ENCODE measurements at places on chromosomes 1 and 21.
A peak's percentile ranks its signal among the peaks of the same experiment; 100 is the strongest.

- DNase-seq: no peak
Measured at GRCh38 chr1:22611530-22611947, 24.9 kb upstream of the C1QA start.

DNA sequence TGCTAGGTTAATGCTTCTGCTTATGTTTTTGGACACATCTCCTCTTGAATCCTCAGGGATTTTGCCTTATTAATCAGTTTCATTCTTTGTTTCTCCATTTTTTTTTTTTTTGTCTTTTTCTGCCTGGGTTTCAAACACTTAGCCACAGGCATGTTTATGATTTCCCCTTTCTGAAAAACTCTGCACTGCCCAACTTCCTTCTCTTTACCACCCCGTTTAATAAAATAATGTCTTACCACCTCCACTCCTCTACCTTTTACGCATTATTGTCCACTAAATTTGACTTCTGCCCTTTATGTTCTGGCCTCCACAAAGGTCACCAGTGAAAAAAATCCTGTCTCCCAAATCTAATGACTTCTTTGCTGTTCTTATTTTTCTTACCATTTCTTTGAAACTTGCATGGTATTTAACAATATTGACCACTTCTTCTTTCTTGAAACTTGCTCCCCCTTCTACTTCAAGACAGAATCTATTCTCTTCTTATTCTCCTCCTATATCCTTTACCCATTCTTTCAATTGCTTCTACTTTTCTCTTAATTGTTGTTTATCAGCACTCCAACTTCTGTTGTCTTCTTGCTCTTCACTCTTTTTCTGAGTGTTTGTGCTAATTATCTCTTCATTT, 150.3 kb downstream of the TNFSF18 start:
- no peak for DNase-seq

DNA sequence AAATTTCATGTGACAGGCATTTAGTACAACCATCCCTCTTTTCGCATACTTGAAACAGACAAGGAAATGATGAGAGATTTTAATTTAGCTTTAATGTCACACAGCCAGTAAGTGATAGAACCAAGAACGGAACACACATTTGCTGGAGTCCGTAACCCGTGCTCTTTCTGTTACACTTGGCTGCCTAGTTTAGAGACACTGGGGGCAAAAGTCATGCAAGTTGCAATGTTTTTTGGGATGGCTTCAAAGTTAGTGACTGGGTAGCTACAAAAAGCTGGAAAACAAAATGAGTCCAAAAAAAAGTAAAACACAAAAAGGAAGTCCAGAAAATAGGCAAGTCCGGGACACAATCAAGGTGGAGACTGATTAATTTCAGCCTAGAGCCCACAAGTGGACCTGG, 5.9 kb downstream of the NID1 start:
- no peak for DNase-seq

DNA sequence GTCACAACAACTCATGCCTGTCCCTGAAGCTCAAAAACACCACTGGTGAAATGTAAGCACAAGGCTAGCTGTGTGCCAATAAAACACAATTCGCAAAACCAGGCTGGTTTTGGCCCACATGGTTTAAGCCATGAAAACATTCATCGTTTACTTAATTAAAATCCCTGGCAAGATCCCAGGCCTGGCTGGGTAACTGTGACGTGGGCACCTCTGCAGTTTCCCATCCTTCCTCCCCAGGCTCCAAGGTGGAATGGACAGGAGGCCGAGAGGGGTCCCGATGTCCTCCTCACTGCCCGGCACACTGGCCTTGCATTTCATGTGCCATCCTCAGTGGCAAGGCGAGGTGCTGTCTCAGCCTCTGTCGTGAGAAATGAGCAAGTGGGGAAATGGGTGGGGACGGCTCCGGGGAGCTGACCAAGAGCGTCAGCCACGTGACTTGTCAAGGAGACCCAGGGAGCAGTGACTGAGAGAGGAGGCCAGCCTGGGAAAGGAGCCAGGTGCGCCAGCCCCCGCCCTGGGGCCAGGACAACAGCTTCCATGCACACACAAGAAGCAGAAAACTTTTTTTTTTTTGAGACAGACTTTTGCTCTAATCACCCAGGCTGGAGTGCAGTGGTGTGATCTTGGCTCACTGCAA, 153.1 kb upstream of the RAB4A start:
- DNase-seq: peak; percentile 76

DNA sequence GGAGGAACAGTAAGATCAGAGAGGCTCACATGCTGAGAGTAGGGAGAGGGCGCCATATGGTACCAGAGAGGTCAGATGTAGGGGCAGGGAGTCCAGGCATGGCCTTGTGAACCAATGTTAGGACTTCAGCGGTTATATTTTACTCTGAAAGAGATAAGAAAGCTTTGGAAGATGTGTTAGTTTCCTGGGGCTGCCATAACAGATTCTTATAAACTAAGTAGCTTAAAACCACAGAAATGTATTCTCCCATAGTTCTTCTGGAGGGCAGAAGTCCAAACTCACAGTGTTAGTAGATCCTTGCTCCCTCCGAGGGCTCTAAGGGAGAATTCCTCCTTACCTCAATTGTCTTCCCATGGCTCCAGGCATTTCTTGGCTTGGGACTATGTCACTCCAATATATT, 502.5 kb upstream of the ADGRL2 start:
- no peak for DNase-seq

DNA sequence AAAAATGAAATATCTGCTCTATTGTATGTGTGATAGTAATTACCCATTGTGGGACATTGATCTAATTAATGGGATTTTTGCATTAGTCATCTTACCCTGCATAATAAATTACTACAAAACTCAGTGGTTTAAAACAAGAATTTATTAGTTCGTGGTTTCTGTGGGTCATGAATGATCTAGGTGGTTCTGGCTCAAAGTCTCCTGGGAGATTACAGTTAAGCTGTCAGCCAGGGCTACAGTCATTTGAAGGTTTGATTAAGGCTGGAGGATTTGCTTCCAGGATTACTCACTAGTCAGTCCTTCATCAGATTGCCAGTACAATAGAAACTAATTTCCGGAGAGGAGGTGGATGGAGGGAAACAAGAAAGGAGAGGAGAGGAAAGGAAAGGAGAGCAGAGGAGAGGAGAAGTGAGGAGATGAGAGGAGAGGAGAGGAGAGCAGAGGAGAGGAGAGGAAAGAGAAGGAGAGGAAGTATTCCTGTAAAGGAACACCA, 60.4 kb upstream of the TNFSF4 start:
- no peak for DNase-seq

DNA sequence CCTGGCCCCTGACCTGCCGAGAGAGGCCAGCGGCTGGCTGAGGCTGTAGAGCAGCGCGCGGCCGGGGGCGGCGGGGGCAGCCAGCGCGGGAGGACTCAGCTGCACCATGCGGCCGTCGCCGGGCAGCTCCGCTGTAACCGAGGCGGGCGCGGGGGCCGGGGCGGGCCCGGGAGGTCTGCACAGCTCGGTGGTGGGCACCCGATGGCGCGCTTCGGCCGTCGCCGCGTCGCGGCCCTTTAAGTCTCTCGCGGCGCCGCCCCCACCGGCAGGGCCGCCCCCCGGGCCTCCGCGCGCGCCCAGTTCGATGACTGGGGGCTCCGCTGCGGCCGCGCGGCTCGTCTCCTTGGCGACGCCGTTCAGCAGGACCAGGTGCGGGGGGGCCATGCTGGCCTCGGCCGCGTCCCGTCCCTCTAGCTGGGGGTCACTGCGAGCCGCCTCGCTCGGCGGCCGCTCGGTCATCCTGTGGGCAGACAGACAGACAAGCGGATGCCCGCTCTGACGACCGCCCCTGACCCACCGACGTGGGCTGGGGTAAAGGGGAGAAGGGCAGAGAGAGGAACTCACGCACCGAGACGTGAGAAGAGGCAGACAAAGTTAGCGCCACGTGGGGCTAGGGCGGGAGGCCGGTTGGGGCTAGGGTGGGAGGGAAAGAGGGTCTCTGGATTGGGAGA, 6.5 kb downstream of the TAL1 start:
- no peak for DNase-seq

GRCh38 chr1:1237874-1238701, 6.1 kb downstream of the B3GALT6 start:
- no peak for DNase-seq

DNA sequence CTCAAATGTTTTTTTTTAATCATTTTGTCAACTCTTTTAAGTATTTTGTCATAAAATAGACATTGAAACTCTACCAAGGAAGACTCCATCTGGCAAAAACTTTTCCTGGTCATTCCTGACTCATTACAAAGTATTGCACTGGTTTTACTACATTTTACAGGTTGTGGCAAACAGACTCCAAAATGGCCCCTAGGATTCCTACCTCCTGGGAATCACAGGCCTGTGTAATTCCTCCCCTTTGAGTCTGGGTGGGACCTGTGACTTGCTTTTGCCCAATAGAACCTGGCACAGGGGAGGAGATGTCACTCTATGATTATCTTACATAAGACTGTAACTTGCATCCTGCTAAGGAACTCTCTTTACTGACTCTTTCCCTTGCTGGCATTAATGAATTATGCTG, 123.6 kb upstream of the KCNJ6 start:
- no peak for DNase-seq

- no peak for DNase-seq
Measured at GRCh38 chr1:221612047-221612777, 129.7 kb downstream of the DUSP10 start.

GRCh38 chr1:214441119-214441518, 110.3 kb downstream of the PTPN14 start:
- DNase-seq: no peak

GRCh38 chr1:207998691-207999090, 87.8 kb upstream of the CD34 start:
- no peak for DNase-seq

DNA sequence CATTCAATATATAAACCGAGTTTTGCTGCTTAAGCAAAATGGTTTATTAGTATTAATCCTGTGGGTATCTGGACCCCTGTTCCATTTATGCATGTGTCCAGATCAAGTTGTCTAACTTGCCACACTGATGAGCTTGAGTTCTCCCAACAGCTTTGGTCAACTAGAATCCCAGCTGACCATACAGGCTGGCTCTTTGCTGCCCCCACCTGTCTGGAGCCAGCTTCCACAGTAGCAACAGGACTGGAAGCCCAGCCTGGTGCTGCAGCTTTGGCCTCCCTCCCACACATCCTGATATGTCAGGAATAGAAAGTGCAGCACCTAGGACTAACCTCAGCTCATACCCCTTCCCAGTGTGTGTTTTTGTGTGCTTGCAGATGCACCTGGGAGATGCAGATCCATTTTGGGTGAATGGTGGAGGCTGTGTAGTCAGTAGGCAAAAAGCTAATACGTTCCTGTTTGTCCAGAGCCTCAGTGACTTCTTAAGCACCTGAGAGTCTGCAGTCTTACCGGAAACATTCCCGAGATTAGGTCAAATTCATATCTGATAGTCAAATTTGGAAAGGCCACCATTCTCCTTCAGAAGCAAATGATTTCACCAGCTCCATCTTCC, 40.9 kb upstream of the BEND5 start:
- DNase-seq: peak; percentile 3

- no peak for DNase-seq
Measured at GRCh38 chr21:27329255-27329851, 362.5 kb upstream of the ADAMTS5 start.

GRCh38 chr1:156864796-156865195, 4.1 kb downstream of the NTRK1 start:
- DNase-seq: no peak

GRCh38 chr1:115933625-115934024, 42.7 kb upstream of the SLC22A15 start:
- DNase-seq: no peak

DNA sequence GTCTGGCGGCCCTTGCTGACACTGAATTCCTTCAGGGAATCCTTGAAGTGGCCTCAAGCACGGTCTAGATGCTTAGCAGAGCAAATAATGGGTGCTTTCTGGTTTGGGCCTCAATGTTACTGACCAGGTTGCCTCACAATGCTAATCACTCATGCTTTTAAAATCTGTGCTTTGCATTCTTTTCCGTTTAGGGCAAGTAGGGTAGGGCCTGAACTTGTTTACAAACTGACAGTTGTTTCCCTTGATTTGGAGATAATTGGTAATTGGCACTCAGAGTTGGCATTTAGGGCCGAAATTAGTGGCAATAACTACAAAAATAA, 1.4 kb downstream of the VPS13D start:
- no peak for DNase-seq

- DNase-seq: no peak
Measured at GRCh38 chr1:225737866-225738265, 39.8 kb upstream of the SRP9 start.

GRCh38 chr1:109850194-109850593, 60.5 kb upstream of the CSF1 start:
- no peak for DNase-seq

- DNase-seq: no peak
Measured at GRCh38 chr1:156281693-156282478, 739 bp downstream of the SMG5 start.

- no peak for DNase-seq
Measured at GRCh38 chr1:20361401-20361800, 70.7 kb downstream of the VWA5B1 start.

- DNase-seq: no peak
Measured at GRCh38 chr1:42767510-42768000, 506 bp downstream of the C1orf50 start.

- no peak for DNase-seq
Measured at GRCh38 chr1:83954166-83954823, 44.6 kb downstream of the TTLL7 start.

DNA sequence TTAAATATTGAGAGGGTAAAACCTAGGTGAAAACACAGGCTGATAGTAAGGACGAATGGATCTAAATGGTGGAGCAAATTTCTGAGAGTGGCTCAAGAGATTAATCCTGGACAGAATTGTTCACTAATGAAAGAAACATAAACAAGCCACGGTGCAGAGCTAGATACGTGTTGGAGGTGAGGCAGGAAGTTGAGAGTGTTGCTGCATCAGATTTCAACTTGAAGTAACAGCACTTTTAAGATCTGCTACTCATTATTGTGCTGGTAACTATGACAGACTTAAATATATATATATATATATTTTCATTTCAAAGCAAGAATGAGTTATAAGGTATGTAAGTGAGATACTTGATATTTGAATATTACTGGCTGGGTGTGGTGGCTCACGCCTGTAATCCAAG, 64.9 kb downstream of the PTGS2 start:
- DNase-seq: no peak

DNA sequence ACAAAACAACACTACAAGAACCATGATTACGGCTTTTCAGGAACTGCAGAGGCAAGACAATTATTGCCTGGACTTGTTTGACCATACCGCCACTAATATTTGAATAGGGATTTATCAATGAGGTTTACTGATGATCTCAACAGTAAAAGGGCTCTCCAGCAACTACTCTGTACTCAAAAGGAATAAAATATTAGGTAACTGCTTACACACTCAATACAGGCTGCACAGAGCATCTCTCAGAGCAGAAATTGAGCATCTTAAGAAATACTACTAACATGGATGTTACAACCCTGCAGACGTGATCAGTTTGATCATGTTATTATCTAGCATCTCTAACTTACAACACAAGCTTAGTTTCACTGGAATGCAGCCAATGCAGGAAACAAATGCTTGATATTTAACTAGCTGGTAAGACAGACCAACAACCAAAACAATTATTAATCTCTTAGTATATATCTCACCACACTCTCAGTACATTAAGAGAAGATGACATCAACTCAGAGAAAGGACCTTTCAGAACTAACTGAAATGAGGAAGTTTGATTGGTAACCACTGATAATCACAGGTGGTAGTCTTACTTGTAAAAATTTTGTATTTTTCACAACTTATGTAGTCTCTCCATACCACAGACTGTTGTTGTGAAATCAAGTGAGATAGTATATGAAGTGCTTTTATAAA, 52.2 kb downstream of the PUM1 start:
- no peak for DNase-seq

- no peak for DNase-seq
Measured at GRCh38 chr1:28803051-28803450, 8.9 kb upstream of the OPRD1 start.
